AG04450 (cell line): ENCODE measurements at places on chromosomes 2 and 18.
A peak's percentile ranks its signal among the peaks of the same experiment; 100 is the strongest.

DNA sequence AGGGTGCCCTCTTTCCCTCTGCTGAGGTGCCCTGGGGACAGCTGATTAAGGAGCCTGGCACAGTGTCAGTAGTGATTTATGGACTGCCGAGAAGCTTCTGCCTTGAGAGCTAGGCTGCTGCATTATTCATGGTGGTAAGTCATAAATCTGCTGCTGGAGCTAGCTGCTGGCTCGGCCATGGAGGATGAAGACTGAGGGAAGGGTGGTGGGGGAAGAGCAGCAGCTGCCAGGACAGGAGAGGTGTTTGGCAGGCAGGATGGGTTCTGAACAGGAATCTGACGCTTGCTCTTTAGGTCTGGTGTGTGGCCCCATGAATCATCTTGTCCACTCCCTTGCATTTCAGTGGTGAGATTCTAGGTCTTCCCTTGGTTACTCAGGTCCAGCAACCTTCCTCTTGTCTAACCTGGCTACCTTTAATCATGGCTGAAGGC, 296.3 kb downstream of the DYSF start:
- no peak for DNase-seq

- no peak for DNase-seq
These were observed 365.7 kb upstream of the FANCL start for GRCh38 chr2:58606799-58607198.

GRCh38 chr2:203470371-203470770, 64.7 kb downstream of the RAPH1 start:
- DNase-seq: no peak

GRCh38 chr2:128531856-128532255, 213.2 kb upstream of the HS6ST1 start:
- DNase-seq: no peak

DNA sequence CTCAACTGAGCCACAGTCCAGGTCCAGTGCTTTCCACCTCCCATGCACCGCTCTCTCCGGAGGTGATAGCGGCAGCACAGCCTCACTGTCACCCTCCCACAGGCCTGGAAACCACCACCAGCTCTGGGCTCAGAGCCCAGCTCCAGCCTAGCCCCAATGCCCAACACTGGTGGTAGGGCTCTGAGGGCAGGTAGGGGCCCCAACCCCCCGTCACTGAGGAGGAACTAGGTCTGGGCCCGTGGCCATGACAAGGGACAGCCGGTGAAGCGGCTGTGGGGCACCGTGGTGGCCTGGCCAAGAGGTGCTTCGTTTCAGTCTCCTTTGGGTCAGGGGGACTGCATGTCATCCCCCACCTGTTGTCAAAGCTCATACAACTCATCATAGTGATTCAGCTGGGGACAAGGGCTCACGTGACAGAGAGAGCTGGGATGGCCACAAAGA, 5.5 kb upstream of the TMEM214 start:
- no peak for DNase-seq

DNA sequence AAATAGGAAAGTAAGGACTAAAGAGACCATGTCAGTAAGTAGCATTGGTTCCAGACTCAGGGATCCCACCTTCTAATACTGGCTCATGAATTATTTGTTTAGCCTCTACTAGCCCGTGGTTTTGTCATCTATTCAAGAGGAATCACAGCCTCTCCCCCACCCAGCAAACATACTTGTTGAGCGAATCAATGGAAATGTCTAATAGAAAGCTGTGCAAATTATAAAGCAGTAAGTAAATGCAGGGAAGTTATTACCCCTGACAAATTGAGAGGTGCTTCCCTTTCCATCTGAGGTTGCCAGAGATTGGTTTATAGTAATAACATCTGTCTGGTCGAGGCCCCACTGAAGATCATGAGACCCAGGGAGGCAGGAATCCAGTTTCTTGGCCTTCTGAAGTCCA, 219.3 kb upstream of the OSR1 start:
- DNase-seq: peak; percentile 20

DNA sequence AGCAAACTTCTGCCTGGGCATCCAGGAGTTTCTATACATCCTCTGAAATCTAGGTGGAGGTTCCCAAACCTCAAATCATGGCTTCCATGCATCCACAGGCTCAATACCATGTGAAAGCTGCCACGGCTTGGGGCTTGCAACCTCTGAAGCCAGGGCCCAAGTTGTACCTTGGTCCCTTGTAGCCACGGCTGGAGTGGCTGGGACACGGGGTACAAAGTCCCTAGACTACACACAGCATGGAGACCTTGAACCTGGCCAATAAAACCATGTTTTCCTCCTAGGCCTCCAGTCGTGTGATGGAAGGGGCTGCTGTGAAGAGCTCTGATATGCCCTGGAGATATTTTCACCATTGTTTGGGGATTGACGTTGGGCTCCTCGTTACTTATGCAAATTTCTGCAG, 43.4 kb upstream of the GALNT13 start:
- no peak for DNase-seq

DNA sequence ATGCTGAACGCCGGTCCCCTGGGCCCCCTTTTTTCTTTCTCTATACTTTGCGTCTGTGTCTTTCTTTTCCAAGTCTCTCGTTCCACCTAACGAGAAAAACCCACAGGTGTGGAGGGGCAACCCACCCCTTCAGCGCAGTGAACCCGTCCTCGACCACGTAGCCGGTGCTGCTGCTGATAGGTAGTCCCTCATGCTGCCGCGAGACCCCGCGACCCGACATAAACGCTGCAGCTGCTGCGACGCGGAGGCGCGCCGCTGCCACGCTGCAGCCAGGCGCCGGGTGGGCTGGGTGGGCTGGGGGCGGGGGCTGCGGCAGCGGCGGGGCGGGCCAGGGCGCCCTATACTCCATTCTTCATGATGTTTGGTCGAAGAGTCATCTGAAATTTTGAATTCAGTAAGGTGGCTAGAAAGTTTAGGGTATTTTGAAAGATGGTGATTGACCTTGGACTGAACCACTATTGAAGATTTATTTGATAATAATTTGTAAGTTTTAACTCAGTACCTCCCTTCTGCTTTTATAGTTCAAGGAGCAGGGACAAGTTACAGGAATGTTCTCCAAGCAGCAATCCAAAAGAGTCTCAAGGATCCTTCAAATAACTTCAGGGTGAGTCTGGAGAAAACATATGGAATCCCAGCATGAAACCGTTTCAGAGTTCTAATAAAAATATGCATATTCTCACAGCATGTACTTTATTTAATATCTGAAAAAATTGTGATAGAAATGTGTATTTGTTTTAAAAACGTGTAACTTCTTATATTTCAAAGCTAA, 24.1 kb downstream of the CFLAR start:
- no peak for DNase-seq

GRCh38 chr18:26764177-26764576, 101.3 kb downstream of the AQP4 start:
- no peak for DNase-seq

DNA sequence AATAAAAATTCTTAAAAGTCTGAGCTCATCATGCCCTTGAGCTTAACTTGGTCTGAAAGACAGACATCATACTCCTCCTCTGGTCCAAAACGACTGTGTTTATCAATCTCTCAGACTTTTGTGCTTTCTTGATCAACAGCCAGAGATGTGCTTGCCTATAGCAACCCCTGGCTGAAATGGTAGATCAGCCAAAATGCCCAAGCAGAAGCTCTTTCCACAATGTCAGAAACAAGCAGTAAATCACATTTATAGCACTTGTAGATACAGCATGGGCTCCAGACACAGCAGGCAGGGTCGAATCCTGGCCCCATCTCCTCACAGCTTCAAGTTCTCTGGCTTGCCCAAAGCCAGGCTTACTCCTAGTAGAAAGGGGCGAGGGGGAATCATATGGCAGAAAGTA, 110.4 kb upstream of the FOSL2 start:
- DNase-seq: no peak
